ENCODE measurements at places on chromosomes 12 and 14.

- DNase-seq: no peak
Observed at GRCh38 chr12:95195122-95195521, 22.1 kb downstream of the FGD6 start.

- no peak for DNase-seq
Observed at GRCh38 chr14:74947353-74948227, 7.8 kb downstream of the PGF start.

DNA sequence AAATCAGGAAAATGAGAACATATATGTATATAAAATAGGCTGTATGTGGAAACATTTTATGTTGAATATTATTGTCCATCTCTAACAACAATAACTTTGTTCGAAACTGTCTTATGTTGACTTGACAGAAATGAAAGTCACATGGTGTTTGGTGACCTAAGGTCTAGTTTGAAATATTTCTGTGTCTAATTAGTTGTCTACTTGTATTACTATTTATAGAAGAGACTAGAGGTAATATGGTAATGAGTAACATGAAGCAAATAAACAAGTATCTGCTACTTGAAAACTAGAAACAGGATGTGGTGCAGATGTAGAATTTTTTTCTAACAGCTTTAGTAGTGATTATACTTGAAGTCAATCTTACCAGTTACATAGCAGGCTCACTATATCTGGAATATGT is 3.9 kb downstream of the GPHN start:
- no peak for DNase-seq

DNA sequence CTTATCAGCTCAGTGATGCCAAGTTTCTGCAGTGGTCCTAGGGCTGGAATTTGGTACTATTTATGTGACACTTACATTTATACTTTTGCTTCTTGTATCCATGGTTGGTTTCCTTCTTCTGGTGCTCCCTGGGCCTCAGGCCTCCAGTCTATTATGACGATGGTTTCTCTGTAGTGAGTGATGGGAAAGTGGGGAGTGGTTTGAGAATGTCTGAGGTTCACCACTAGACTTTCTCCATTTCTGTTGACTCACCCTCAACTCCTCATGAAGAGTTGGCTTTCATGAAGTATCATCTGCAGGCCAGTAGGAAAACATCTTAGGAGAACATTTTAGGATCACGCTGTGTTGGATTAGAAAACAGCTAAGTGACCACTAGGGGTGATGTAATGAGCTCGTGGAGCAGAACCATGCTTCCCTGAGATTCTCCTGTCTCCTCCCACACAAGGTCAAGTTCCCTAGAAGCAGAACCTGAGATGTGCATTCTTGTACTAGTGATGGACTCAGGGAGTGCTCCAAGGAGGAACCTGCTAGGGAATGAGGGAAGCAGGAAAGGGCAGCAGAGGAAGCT is 32.1 kb downstream of the RPH3A start:
- DNase-seq: no peak

DNA sequence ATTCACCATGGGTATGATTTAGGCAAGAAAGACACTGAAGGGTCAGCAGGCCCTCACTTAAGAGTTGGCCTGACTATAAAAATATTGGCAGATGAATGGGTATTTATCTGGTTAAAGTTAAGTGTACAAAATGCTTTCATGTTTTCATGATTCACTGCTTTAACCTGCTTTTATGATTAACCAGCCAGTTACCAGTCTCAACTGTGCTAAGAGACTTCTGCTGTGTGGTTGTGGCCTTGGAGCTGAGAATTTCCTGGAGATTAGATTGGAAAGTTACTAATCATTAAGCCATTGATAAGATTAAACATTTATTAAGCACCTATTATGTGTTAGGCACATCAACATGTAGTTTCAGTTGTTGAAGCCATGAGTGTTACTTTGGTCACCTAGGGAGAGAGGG is 68.9 kb downstream of the RASSF8 start:
- DNase-seq: no peak

- DNase-seq: no peak
Observed at GRCh38 chr14:90487031-90487430, 90.2 kb downstream of the CALM1 start.

GRCh38 chr12:113221997-113222729 is 899 bp downstream of the TPCN1 start:
- DNase-seq: no peak

- DNase-seq: no peak
Observed at GRCh38 chr14:61215222-61216020, 65.7 kb downstream of the TMEM30B start.

DNA sequence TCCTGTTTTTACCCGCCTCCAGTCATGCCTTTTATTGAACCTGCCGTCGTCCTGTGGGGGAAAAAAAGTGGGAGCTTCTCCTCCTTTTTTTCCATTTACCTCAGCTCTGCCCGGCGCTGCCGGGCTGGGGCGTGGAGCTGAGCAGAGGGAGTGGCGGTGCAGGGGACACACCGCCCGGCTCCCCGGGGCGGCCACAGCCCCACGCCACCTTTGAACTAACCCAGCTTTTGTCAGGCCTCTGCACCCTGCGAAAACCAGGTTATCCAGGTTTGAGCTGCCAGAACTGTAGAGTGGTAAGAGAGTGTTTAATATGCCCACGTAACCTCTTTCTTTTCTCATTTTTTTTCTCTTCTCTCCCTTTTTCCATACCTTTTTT is 161.0 kb upstream of the FKBP4 start:
- no peak for DNase-seq

DNA sequence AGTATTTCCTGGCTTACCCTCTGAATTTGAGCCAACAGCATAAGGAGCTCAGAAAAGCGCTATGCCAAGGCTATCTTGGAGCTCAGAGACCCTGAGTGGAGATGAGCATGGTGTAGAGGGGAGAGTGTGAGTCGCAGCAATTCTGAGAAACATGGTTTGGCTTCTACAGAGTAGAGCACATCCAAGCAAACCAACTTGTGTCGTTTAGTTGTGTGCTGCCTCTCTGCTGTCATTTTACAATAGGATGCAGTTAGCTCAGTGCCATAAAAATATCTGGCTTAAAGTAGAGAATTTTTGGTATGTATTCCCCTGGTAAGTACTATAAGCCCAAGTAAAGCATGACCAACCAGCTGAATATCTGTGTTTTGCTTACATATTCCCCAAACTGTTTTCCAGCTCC is 249.2 kb downstream of the TRHDE start:
- DNase-seq: no peak

DNA sequence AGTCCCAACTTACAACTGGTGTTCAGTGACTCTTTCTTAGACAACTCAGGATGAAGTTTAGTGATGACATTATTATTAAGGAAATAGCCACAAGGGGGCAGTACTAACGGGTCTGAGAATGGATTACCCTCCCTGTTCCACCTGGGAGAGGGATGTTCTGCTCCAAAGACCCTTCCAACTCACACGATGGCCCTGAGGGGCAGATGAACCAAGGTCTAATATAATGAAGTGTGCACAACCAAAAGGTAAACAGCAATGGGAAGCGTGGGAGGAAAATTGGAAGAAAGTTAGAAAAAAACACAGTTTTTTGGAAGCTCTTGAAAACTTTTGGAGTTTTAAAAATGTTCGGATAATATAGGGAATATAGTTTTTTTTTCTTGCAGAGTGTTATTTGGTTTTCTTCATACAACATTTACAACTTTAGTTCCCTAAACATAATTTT is 24.0 kb downstream of the FGF6 start:
- DNase-seq: no peak

DNA sequence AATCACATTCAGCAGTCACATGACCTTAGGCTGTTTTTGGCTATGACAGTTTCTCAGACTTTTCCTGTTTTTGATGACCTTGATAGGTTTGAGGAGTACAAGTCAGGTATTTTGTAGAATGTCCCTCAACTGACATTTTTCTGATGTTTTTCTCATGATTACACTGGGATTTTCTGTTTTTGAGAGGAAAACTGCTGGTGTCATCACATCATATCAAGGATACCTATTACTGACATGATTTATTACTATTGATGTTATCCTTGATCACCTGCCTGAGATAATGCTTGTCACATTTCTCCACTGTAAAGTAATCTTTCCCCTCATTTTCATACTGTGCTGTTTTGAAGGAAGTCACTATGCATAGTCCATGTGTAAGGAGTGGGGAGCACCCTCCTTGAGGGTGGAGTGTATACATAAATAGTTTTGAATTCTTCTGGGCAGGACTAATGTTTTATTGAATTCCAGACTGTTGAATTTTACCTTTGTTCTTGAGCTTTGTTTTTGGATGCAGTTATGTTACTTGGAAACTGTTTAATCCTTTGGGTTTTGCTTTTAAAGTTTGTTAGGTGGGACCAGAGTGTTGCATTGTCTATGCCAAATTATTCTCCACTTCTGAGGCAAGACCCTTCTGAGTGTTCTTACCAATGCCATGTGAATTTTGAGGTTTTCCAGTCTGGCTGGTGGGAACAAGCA is 444.5 kb upstream of the FAR2 start:
- DNase-seq: no peak

DNA sequence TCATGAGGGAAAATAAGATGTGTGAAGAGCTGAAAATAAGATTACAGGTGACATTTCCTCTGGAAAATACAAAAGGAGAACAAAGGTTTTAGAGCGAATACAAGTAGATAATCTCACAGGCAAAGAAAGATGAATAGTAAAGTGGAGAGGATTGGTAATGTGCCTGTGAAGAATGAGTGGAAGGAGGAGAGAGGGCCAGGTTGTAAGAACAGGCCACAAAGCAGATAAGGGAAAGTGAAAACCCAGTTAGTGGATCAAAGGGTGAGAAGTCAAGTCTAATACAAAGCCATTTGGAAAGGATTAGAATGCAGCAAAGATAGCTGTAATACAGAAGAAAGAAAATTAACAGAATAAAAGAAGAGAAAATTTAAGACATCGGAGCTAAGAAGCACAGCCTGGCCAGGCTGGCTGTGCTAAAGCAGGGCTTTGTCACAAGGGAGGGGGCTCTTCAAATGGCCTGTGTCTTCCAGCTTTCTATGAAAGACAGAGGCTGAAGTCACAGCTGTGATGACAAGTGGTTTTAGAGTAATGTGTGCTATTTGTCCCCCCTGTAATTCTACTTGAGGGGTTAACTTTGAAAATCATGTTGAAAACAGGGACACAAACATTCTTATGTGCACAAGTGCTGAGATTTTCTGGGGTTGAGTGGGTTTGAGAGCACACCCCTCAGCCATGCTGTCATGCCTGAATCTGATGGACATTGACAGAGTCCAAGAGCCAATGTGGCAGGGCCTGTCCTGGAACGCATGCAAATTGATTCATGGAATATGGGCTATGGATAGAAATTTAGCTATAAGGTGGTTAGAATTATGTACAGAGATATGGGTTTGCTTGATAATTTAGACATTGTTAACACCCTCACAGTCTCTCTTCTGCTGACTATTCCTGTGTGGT is 344.5 kb upstream of the NAV3 start:
- no peak for DNase-seq

- DNase-seq: peak; percentile 27
Observed at GRCh38 chr12:108129017-108129812, at the start of gene WSCD2. TSS of gene WSCD2 (plus strand) at chr12:108129288. CDS start at chr12:108195833, 66,545 bp downstream.

GRCh38 chr12:76084863-76085519 is 506 bp upstream of the NAP1L1 start:
- DNase-seq: peak; percentile 93

DNA sequence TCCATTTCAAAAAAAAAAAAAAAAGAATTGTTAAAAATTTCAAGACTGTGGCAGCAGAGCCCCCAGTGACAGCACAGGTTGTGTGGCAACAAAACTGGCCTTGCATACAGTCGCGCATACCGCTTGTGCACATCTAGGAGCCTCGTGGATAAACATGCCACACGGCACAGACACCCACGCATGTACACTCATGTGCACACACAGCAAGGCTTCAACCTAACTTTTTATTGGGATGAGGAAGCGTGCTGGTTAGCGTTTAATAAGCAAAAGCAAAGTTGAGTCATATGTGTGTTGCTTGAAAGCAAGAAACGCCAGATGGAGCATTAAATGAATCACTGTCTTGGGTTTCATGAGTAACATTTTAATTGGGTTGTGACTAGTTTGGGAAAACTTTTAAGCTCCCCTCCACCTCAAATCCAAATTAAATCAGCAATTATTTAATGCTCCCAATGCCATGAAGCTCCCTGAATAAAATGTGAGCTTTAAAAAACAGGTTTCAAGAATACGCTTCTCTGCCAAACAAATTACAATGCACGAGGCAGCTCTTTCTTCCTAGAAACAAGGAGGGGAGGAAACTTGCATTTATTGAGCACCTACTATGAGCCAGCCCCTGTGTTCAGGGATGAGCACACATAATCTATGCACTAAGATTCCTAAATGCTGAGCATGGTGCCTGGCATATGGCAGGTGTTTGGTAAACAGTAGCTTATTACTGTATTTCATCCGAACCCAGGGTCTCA is 35.7 kb upstream of the EML1 start:
- DNase-seq: no peak

DNA sequence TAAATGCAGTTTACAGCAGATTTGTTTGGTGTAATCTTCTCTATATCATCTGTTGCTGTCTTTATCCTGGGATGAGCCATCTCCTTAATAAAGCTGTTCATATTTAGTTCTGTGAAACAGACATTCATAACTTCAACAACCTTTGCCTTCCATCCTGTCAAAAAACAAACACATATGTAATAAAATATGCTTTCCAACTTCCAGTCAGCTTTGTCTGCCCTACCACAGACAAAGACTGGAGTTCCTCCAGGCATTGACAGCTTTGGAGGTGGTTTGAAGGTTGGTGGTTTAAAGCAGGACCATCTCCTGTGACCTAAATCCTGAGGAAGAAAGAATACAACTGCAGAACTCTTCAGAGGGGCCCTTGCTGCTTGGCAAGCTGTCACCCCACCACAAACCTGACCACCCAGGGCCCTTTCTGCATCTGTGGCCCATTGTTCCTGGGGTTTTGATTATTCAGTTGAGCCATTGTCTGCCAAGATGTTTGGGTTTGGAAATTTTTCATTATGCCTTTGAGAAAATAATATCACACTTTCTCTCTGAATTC is 28.2 kb upstream of the PTGR2 start:
- no peak for DNase-seq

DNA sequence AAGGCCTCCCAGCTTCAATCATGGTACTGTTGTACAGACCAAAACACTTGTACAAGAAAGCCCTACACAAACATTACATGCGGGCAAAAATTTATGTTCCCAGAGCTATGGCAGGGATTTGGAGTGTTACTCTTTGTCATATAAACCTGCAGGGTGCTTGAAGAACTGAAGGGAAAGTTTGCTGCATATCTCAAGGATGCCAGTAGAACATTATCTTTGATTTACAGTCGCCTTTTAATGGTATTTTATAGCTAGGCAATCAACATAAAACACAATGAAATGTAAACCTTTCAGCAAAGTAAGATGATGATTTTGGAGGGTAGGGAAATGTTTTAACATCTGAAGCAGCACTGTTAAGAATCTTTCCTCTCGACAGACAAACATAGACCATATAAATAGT is 305.6 kb downstream of the KCNH5 start:
- no peak for DNase-seq

DNA sequence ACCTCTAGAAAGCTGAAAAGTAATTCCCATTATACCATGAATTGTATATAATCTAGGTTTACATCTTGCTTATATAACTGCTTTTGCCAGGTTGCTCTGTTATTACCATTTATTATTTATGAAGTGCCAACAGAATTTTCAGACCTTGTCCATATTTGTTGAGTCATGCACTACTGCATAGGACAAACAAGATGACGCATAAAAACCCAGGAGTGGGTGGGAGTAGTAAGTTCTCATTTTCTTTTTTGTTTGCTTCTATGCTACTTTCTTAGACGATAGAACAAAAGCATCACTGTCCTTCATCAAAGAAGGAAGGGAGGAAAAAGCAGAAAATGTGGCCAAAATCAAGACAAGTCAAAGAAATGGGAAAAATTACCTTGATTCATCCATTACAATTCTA is 119.0 kb upstream of the RASSF8 start:
- no peak for DNase-seq

All from hypothalamus (tissue), 51 donors.